ENCODE measurements at places on chromosomes 7 and 10.

- DNase-seq, result no peak
Observed at GRCh38 chr7:134770676-134771075, 8.8 kb upstream of the CALD1 start.

DNA sequence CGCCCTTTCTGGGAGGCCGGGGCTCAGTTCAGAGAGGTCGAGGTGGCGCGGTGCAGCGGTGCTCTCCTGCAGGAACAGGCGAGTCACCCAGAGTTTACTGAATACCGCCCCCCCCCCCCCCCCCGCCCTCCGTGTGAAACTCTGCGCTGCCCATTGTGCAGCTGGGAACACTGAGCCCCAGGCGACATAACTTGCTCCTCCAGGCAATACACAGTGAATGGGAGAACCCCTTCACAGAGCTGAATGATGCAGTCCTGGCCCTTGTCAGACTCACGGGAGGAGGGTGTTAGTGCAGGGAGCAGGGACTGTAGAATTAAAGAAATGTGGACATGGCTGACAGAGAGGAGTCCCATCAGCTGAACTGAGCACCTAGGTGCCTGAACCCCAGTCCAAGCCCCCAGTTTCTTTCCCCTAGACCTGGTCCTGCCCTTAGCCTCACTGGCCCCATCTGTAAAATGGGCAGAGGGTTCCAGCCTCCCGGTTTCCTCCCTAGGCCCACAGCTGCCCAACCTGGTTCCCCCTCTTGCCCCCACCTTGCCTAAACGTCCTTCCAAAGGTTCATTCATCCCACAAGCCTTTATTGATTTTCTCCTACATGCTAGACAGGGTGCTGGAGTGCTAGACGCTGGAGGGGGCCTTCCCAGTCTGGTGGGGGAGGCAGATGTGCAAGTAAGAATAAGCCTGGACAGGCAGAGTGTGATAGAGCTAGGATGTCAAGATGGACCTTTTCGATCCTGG, 869 bp upstream of the LOXL4 start:
- DNase-seq, result peak; percentile 42

DNA sequence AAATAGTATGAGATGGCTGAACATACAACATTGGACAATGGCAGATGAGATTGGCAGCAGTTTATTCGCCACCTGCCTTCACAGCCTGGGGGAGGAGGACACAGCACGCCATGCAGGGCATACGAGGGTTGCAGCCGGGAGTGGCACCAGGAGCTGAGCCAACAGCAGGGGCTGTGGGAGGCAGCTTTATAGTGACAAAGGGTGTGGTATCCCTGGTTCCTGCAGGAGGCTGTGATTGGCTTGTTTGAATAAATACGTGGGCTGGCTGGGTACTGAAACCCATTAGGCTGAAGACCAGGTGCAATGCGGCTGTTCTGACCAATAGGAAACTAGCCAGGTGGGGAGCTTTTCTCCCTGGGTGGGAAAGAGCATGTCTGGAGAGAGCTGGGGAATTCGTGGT, 68.9 kb upstream of the LEP start:
- no peak for DNase-seq

DNA sequence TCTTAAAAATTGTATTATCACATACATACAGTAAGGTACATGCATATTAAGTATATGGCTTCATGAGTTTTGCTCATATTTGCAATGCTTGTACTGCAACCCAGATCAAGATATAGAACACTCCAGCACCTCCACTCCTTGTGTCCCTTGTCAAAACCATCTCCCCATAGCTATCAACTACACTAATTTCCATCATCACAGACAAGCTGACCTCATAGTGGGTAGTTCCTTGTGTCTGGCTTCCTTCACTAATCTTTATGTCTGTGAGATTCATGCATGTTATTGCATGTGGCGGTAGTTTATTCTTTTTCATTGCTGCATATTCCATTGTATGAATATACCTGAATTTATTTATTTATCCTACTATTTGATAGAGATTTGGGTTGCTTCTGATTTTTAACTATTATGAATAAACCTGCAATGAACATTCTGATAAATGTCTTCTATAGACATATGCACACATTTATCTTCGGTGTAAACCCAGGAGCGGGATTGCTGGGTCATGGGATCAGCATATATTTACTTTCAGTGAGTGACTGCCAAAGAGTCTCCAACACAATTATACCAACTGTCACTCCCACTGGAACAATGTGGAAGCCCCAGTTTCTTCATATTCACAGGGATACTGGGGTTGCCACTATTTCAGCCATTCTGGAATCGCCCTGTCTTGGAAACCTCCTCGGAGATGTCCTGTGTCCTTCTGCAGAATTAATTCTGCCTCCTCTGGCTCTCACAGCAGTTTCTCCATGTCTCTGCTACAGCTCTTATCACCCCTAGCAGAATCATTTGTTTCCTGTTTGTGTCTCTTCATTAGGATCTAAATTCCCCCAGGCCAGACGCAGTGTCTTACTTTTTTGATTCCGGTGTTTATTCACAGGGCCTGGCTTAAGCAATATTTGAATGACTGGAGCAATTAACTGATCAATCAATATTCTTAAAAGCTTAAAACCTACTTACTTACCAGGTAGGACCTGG, 14.7 kb upstream of the ADAM12 start:
- no peak for DNase-seq

- DNase-seq, result peak; percentile 36
Observed at GRCh38 chr10:61284222-61284890, 168.8 kb downstream of the TMEM26 start.

- no peak for DNase-seq
Observed at GRCh38 chr7:131459256-131459655, 97.2 kb downstream of the PODXL start.

GRCh38 chr10:33145451-33146188, 187.6 kb upstream of the ITGB1 start:
- DNase-seq, result no peak

DNA sequence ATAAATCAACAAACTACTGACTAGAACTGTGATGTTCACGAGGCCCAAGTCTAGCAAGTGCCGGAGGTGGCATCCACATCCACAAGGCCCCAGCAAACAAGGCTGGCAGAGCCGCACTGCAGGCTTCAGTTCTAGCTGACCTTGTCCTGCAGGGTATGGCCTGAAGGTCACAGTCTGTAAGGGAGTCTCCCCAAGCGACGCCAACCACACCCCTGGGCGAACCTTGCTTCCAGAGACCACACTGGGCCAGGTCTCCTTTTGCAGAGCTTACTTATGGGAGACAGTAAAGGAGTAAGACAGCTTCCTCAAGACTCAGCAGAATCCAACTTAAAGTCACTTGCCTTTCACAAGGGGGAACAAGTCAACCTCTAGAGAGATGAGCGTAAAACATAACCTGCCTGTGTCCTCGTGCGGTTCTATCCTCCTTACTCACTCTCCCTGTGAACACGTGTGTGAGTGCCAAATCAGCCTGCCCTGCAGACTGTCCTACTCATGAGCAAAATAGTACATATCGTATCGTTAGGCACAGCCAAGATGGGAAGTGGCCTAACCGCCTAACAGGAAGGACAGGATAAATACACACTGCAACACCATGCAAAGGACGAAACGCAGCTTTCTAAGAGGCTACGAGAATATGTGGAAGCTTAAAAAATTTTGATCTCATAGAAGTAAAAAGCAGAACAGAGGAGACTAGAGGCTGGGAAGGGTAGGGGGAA, 22.7 kb downstream of the FAM53B start:
- no peak for DNase-seq

DNA sequence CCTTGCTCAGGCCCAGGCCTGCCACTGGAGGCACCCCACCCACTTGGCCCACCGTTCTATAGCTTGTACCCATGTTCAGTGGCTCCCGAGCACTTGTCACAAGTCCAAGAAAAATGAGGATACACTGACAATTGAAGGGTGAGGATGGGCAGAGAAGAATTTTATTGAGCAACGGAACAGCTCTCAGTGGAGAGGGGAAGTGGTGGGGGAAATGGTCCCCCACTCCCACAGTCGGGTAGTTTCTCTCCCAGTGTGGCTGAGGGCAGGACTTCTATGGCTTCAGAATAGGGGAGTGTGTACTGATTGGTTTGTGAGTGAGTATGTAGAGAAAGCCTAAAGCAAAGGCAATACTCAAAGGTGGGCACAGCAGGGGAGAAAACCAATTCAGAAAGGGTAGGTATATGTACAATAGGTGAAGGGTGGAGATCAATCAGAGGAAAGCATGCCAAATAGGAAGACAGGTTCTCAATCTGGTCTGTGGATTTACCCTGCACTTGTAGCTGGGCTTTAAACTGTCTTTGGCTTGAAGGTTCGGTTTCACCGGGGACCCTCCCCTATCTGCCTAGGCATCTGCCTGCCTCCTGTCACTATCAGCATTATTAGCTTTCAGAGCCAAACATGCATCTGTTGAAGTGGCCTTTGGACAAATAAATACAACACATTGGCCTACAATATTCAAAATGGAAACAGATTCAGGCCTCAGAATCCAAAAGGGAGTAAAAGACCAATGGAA, 8.9 kb upstream of the TSPAN13 start:
- DNase-seq, result no peak

GRCh38 chr7:155003092-155003375, at the start of gene PAXIP1:
PAXIP1 (minus strand) TSS chr7:155003124; CDS start chr7:155002929, 195 bp downstream.
- DNase-seq, result peak; percentile 68

GRCh38 chr10:101767600-101767945, 8.3 kb downstream of the FGF8 start:
- DNase-seq, result peak; percentile 82

DNA sequence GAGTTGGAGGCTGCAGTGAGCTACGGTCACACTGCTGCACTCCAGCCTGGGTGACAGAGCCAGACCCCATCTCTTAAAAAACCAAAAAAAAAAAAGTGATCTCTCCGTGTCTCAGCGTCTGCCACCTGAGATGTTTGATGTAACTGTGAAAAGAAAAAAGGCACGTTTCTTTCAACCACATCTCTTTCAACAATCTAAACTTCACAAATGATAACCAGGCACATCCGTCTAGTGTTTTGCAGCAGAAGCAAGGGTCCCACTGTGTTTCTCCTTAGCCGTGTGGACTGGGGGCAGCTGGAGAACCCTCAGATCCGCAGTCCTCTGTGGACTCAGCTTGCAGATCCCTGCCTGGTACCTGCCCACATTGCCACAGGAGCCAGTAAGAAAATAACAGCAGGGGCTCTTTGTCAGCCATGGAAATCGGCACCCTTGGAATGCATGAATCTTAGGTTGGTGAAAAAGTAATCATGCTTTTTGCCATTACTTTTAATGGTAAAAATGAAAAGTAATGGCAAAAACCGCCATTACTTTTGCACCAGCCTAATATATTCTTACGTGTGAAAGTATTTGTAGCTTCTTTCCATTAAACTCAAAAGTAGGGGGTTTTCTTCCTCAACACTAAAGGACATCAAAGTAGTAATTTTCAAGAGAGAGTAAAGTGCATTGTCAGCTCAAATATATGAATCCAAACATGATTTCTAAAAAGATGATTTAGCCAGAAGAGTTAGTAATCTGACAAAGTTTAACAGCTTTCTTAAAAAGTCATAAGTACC, 276.5 kb downstream of the CCDC3 start:
- no peak for DNase-seq

DNA sequence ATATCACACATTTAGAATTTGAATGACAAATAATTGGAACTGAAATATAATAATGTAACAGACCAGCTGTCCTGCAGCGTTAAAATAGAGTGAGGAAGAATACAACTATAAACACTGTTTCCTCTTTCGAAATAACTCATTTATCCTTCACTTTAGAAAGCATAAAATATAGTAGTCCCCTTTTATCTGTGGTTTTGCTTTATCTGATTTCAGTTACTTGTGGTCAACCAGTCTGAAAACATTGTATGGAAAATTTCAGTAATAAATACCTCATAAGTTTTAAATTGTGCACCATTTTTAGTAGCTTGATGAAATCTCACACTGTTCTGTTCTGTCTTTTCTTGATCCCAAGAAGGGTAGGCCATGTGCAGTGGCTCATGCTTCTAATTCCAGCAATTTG, 31.7 kb downstream of the POLR1F start:
- DNase-seq, result no peak

DNA sequence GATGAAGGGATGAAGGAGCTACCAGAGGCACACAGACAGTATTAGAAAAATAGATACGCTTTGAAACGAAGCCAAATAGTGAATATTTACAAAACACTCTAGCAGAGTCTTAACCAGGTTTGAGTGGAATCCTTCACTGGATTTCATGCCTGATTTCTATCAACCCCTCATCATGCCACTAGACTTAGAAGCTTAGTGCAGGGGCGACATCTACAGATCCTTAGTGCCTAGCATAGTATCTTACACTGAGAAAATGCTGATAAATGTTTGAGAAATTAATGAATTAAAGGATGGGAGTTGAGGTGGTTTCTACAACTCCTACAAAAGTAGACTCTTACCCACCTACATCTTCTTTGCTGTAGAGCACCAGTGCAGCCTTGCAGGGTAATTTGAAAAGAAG, 54.7 kb upstream of the CCNJ start:
- no peak for DNase-seq

DNA sequence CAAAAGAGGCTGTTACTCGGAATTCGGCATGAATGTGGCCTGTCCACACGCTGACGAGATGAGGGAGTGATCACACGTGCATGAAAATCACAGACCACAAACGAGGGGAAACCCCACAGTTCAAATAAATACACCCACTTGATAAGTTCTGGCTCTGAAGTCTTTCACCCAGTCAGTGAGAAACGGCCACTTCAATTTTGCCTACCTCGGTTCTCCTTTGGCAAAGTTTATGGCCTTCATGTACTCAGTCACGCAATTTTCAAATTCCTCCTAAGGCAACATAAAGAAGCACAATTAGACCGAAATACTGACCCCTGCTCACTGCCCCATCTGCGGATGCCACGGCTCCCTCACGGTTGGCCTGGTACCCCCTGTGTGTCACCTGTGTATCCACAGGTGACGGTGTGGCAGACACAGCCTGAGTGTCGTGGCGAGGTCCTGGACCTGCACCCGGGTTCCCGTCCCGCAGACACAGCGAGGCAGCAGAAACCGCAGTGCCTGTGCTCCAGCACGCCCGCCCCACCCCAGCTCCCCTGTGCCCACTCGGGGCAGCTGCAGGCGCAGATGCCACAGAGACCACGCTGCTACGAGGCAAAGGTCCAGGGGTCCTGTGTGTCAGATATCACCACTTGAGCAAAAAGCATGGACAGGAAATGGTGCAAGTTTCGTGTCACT, 1.4 kb downstream of the CFAP46 start:
- no peak for DNase-seq

- no peak for DNase-seq
Observed at GRCh38 chr10:116636976-116637375, 16.2 kb downstream of the PNLIPRP2 start.

GRCh38 chr7:12715372-12716133, 28.1 kb downstream of the ARL4A start:
- no peak for DNase-seq

DNA sequence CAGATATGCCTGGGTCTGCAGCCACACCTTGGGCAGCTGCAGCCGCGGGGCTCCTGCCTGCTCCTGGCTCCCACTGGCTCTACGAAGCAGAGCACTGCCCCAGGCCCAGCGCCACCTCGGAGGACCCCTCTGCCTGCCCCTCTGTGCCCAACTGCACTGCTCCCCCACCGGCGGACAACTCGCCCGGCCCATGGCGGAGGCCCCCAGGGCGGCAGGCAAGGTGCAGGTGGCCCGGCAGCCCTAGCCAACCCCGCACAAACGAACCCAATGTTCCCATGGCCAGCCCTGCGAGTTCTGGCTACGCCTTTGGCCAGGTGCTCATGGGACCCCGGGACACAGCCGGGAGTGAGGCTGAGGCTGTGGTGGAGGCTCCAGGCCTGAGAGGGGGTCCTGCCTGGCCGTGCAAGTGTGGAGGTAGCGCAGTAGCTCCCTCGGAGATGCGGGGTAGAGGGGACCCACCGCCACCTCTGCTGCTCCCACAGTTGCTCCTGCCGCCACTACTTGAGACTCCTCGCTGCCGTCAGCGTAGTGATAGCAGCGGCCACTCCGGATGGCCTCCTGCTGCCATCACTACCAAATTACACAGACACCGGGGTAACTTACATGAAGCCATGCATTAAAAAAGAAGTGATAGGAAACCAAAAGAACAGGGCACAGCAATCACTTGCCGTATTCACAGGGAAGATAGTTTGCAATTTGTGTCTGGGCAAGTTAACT, 97.3 kb upstream of the SP4 start:
- DNase-seq, result no peak

Data from NCI-H1092 (cell line).